Regular cardiac myocyte (primary cell): ENCODE measurements at places on chromosomes 1 and 21. TPM values are rescaled to one million over a fixed set of nuclear protein-coding genes. Genes with fewer than 3 reads are reported as not detected.

Gene REN
- not detected in 2 replicates for total RNA-seq

Gene GLMN
- total RNA-seq = 8.7 and 11.9 TPM in 2 replicates

Gene TNNT2
- total RNA-seq = not detected in 2 replicates

Gene AMPD1
- total RNA-seq = not detected in 2 replicates

Gene NPR1
- 0.19 and 0.85 TPM in 2 replicates for total RNA-seq

Gene MAP10
- total RNA-seq = 0.96 and 1.1 TPM in 2 replicates
